Calu3 (cell line): ENCODE measurements at places on chromosomes 4 and X. TPM values are rescaled to one million over a fixed set of nuclear protein-coding genes. Genes with fewer than 3 reads are reported as not detected.

MAN2B2 gene
- total RNA-seq = 30.9 and 36.2 TPM in 2 replicates

FGFBP2 gene
- total RNA-seq = not detected in 2 replicates

ZCCHC12 gene
- total RNA-seq = not detected in 2 replicates

WDR45 gene
- 42.7 and 59.3 TPM in 2 replicates for total RNA-seq

L1CAM gene
- 14.2 and 16.1 TPM in 2 replicates for total RNA-seq

ZFP92 gene
- 0.19 and 0.22 TPM in 2 replicates for total RNA-seq

SMIM10 gene
- total RNA-seq = 1.8 and 2.4 TPM in 2 replicates

DUX4 gene
- total RNA-seq = not detected in 2 replicates

SAGE1 gene
- not detected in 2 replicates for total RNA-seq

CXCL11 gene
- total RNA-seq = 6.0 and 38.4 TPM in 2 replicates

SLC10A6 gene
- not detected in 2 replicates for total RNA-seq

CFAP299 gene
- not detected in 2 replicates for total RNA-seq

ARMCX4 gene
- 1.5 and 1.8 TPM in 2 replicates for total RNA-seq

RHOXF2 gene
- total RNA-seq = not detected in 2 replicates

DNA sequence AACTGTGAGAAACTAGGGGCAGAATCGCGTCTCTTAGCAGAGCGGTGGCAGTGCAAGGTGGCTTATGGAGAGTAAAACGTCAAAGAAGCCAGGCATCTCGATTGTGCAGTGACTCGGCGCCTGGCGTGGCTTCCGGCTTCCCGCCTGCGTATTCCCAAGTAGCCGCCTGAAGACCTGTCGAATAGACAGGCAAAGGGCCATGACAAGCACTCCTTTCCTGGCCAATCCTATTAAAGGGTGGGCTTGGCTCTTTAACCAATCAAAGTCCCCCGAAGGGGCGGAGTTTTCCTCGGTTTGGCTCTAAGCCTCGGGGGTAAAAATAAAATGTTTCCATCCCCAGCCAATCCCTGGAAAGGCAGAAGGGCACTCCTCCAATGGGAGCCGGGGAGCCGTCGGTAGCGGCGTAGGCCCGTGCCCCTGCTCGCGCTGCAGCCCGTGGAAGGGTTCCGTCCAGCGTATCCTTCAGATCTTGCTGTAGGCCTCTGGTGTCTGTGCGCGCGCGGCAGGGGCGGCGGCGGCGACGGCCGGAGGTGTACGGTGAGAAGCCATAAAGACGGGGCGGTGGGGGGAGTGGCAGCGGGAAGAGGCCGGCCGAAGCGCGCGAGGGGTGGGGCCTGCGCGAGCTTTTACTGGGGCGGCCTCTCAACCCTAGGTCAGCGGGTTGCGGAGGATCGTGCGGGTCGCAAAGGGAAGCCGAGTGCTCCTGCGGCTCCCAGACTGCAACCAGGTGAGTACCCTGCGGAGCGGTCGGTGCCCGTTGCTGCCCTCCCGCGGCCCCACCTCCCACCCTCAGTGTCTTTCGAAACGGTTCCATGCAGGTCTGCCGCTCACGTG lies at the start of gene KANTR:
KANTR (plus strand) TSS at position 395 of the 834 bp plus-strand sequence. CDS start 30,131 bp downstream, outside the sequence.
- H3K4me1 ChIP-seq = peaks cover 14% of the 10 kb centered on the region
- peaks cover 22% of the 10 kb centered on the region for H3K36me3 ChIP-seq
- H3K27ac ChIP-seq = peak within 1 kb of the TSS; percentile 89
- peak within 1 kb of the TSS; percentile 84 for H3K4me3 ChIP-seq
- peak; percentile 89 for DNase-seq

DNA sequence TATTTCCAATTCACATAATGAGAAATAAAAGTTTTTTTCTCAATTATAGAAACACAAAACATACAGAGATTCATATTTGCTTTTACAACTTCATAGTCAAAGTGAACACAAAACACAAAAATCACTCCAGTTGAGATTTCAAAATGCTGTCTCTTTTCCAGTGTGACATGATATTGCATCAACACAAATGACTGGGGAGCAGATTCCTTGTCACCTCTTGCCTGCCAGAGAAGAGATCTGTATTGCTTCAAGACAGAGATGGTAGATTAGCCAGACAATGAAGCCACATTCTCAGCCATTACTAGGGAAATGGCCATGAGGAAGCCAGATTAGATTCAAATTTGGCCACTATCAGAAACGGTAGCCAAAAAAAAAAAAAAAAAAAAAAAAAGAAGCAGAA lies 2313.1 kb upstream of the AGA start:
- no peak overlapping the region for H3K27ac ChIP-seq
- DNase-seq = no peak
- no peak overlapping the region for H3K4me3 ChIP-seq
- H3K4me1 ChIP-seq = no peaks in the 10 kb centered on the region

- peak; percentile 63 for DNase-seq
- no peak overlapping the region for H3K27ac ChIP-seq
- no peak overlapping the region for H3K4me3 ChIP-seq
- no peaks in the 10 kb centered on the region for H3K27me3 ChIP-seq
Measured at GRCh38 chrX:14697451-14697850, 168.1 kb downstream of the GLRA2 start.

- no peak overlapping the region for H3K4me3 ChIP-seq
- DNase-seq = no peak
- no peaks in the 10 kb centered on the region for H3K27me3 ChIP-seq
- H3K27ac ChIP-seq = peak overlapping the region; percentile 54
Measured at GRCh38 chr4:185567381-185568376, 32.4 kb upstream of the PDLIM3 start.

DNA sequence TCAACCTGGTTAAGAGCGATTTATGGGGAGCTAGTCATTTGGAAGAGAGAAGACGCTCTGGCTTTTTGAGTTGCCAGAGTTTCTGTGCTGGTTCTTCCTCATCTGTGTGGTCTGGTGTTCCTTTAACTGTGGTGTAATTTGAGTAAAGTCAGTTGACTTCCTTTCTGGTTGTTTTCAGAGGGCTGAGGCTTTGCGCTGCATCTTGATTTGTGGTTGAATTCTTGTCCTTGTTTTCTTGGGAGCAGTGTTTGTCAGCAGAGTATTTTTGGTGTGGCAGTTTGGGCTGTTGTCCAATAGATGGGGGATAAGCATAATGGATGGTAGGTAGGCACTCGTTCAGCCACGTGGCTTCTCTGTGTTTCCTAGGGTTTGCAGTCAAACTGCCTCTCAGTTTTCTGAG lies 2143.2 kb upstream of the TENM3 start:
- no peak overlapping the region for H3K4me3 ChIP-seq
- H3K36me3 ChIP-seq = no peaks in the 10 kb centered on the region
- H3K27me3 ChIP-seq = no peaks in the 10 kb centered on the region
- no peak overlapping the region for H3K27ac ChIP-seq
- no peak for DNase-seq

- H3K4me1 ChIP-seq = no peaks in the 10 kb centered on the region
- no peak for DNase-seq
- no peak overlapping the region for H3K4me3 ChIP-seq
- no peaks in the 10 kb centered on the region for H3K36me3 ChIP-seq
- no peak overlapping the region for H3K27ac ChIP-seq
Measured at GRCh38 chr4:31539284-31540069, 819.3 kb downstream of the PCDH7 start.

DNA sequence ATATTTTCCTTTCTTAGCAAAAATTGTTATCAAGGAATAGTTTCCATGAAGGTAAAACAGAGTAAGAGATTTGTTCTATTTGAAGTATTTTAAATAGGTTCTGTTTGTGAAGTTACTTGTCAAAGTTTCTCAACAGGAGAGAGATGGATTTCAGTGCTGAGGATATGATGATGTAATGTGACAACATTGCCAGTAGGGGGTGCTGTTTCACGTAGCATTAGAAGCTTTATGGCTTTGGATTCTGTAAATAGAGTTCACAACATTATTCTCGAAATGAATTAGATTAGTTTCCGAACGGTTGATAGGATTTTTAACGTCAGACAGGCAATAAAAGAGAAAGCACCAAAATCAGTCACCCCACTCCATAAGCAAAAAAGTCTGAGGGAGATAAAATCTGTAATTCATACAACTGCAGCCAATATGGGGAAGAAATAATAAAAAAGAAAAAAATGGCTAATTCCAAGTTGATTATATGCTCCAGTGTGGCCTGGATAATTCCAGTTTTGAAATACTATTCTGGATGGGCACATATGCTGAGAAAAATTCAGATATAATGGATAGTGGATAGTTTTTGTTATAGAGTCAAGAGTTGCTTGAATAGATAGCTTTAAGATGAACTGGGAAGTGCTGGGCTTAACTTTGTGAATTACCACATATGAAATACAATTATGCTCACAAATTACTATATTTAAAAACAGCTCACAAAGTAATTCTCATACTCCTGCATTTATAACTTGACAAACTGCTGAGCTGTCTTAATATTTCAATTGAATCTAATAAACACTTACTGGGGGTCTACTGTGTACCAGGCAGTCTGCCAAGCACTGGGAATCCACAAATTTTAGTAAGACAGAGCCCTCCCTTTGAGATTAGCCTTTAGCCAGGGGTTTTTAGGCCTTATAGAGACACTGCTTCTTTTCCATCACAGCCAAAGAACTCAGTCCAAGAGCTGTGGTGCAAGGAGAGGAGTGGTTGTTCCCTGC lies 109.1 kb downstream of the GPAT3 start:
- H3K36me3 ChIP-seq = no peaks in the 10 kb centered on the region
- H3K4me1 ChIP-seq = no peaks in the 10 kb centered on the region
- H3K27ac ChIP-seq = no peak overlapping the region
- peaks cover 24% of the 10 kb centered on the region for H3K27me3 ChIP-seq

DNA sequence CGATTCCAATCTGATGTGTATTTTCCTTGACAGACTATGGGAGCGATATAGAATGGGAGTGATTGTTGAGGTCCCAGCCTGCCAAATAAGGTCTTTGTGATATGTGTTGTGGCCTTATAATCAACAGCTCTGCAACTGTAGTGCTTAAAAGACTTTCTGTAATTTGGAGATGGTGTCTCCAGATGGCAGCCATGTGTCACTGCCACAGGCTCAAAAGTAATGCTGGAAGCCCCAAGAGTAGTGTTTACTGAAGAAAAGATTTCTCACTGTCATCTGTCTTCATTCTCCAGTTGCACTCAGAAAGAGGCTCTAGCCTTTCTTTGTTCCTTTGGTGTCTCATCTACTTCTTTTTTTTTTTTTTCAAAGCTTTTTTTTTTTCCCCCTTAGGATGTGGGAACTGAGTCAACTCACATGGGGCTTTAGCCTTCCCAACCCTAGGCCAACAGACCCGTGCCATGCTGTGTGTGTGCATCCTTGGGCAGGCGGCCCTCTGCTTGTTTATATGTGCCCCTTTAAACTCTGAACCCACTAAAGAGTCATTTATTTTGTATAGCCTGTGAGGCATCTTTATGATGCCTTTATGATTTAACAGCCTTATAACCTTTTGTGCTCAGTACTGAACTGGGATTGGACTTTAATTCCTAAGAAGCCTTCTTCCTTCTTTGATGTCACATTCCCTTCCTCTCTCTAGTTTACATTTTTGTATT lies 15.6 kb downstream of the SRPX2 start:
- H3K27ac ChIP-seq = no peak overlapping the region
- no peaks in the 10 kb centered on the region for H3K27me3 ChIP-seq
- H3K4me1 ChIP-seq = peaks cover 25% of the 10 kb centered on the region
- H3K36me3 ChIP-seq = peaks cover 5% of the 10 kb centered on the region

GRCh38 chr4:7595934-7596461 lies 161.3 kb upstream of the PSAPL1 start:
- H3K36me3 ChIP-seq = no peaks in the 10 kb centered on the region
- no peaks in the 10 kb centered on the region for H3K4me1 ChIP-seq
- peaks cover 31% of the 10 kb centered on the region for H3K27me3 ChIP-seq
- H3K4me3 ChIP-seq = no peak overlapping the region

GRCh38 chr4:112523764-112524505 lies 8.0 kb upstream of the NEUROG2 start:
- no peaks in the 10 kb centered on the region for H3K4me1 ChIP-seq
- H3K27me3 ChIP-seq = peaks cover 29% of the 10 kb centered on the region
- peak; percentile 87 for DNase-seq
- no peak overlapping the region for H3K27ac ChIP-seq
- peak overlapping the region; percentile 68 for H3K4me3 ChIP-seq

DNA sequence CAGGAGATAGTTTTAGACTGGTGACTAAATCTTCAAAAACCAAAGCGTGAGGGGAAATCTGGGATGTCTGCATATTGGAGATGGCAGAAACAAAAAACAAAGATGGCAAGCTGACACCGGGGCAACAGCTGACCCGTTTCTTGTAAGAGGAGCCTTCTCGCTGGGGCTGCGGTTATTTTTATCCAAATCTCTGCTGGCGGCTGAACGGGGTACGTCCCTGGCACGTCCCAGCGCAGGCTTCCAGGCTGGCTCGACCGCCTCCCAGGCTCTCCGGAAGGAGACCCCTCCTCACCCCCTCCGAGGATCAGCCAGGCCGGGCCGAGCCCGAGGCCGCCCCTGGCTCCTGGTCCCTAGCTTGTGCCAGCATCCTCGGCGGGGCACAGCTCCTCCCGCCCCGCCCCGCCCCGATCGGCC lies 403 bp downstream of the SGCB start:
- H3K27ac ChIP-seq = peak overlapping the region; percentile 63
- no peak for DNase-seq
- H3K4me3 ChIP-seq = peak overlapping the region; percentile 75

GRCh38 chrX:29797156-29797555 lies 418.2 kb upstream of the MAGEB2 start:
- no peaks in the 10 kb centered on the region for H3K27me3 ChIP-seq
- DNase-seq = no peak
- H3K36me3 ChIP-seq = no peaks in the 10 kb centered on the region

GRCh38 chr4:41141900-41142299 lies 72.4 kb downstream of the APBB2 start:
- H3K27ac ChIP-seq = no peak overlapping the region
- no peak overlapping the region for H3K4me3 ChIP-seq
- H3K4me1 ChIP-seq = no peaks in the 10 kb centered on the region
- DNase-seq = no peak
- H3K27me3 ChIP-seq = no peaks in the 10 kb centered on the region

GRCh38 chrX:123924186-123924585 lies 37.3 kb upstream of the STAG2 start:
- H3K27ac ChIP-seq = no peak overlapping the region
- DNase-seq = no peak
- no peaks in the 10 kb centered on the region for H3K27me3 ChIP-seq
- H3K4me3 ChIP-seq = no peak overlapping the region

- no peaks in the 10 kb centered on the region for H3K4me1 ChIP-seq
- no peak for DNase-seq
- no peak overlapping the region for H3K4me3 ChIP-seq
- no peaks in the 10 kb centered on the region for H3K27me3 ChIP-seq
Measured at GRCh38 chr4:139568206-139568955, 12.4 kb upstream of the SETD7 start.

GRCh38 chr4:56134266-56134665 lies 185.5 kb downstream of the CEP135 start:
- H3K27me3 ChIP-seq = no peaks in the 10 kb centered on the region
- H3K36me3 ChIP-seq = peaks cover 6% of the 10 kb centered on the region
- H3K27ac ChIP-seq = peak overlapping the region; percentile 21
- peaks cover 27% of the 10 kb centered on the region for H3K4me1 ChIP-seq
- no peak overlapping the region for H3K4me3 ChIP-seq
